Natural killer cell treated with Interleukin-12 subunit alpha and Interleukin-12 subunit beta and Interleukin-15 and Interleukin-18, amount 100 ng/mL, for 72 hours (primary cell): ENCODE measurements at places on chromosomes 5 and 9. TPM values are rescaled to one million over a fixed set of nuclear protein-coding genes. Genes with fewer than 3 reads are reported as not detected.

Gene ZNF483
- total RNA-seq: 2.8 TPM

Gene MLLT3
- total RNA-seq: 29.7 TPM

Gene ARL14EPL
- not detected for total RNA-seq

Gene UCK1
- total RNA-seq: 24.9 TPM

Gene BTF3
- total RNA-seq: 537 TPM

Gene PCDHA9
- total RNA-seq: not detected

Gene STPG3
- not detected for total RNA-seq

Gene GLRA1
- total RNA-seq: not detected

Gene LURAP1L
- total RNA-seq: not detected

Gene ARHGEF39
- 4.6 TPM for total RNA-seq

Gene IRX1
- not detected for total RNA-seq

Gene POU5F2
- total RNA-seq: 4.9 TPM

Gene INSL4
- total RNA-seq: not detected

Gene C9orf43
- 1.1 TPM for total RNA-seq

Gene IFNA7
- not detected for total RNA-seq

Gene FAM153A
- not detected for total RNA-seq

Gene CCL27
- total RNA-seq: not detected

Gene PPP2R2B
- total RNA-seq: 20.0 TPM

Gene RELL2
- total RNA-seq: 39.3 TPM

Gene SLC36A2
- total RNA-seq: not detected

Gene ZNG1E
- total RNA-seq: 34.1 TPM

Gene SLC6A3
- not detected for total RNA-seq

Gene GRIA1
- total RNA-seq: not detected

Gene IFNA21
- total RNA-seq: not detected

Gene CDH9
- not detected for total RNA-seq

Gene TMEM167A
- 56.9 TPM for total RNA-seq

Gene P4HA2
- 5.5 TPM for total RNA-seq

Gene GDF9
- total RNA-seq: 0.50 TPM

Gene C8G
- total RNA-seq: 2.4 TPM

Gene SARDH
- total RNA-seq: 0.38 TPM

Gene LRRC8A
- 25.6 TPM for total RNA-seq

Gene MIGA2
- 42.4 TPM for total RNA-seq

Gene DMRT2
- total RNA-seq: not detected

Gene TRPM3
- not detected for total RNA-seq

Gene CNTFR
- total RNA-seq: not detected

Gene DMGDH
- 1.3 TPM for total RNA-seq

Gene RPL35
- total RNA-seq: 1,578 TPM

Gene STC2
- 0.78 TPM for total RNA-seq

Gene FOXD4L3
- not detected for total RNA-seq

Gene PCDHB13
- total RNA-seq: 0.10 TPM

Gene FABP6
- not detected for total RNA-seq

Gene PCDHGA11
- 0.33 TPM for total RNA-seq

Gene GGTA1
- not detected for total RNA-seq

Gene ANKRD34B
- not detected for total RNA-seq

Gene HCN1
- not detected for total RNA-seq

Gene PDE8B
- total RNA-seq: not detected

Gene GABRA1
- not detected for total RNA-seq

Gene OR1J4
- not detected for total RNA-seq

Gene TDRD7
- 10.3 TPM for total RNA-seq

Gene WASHC1
- total RNA-seq: 12.4 TPM

Gene PCAT7
- not detected for total RNA-seq
